ENCODE measurements at places on chromosomes 12 and 14. TPM values are rescaled to one million over a fixed set of nuclear protein-coding genes. Genes with fewer than 3 reads are reported as not detected.
A peak's percentile ranks its signal among the peaks of the same experiment; 100 is the strongest.

- no peak for DNase-seq
Observed at GRCh38 chr12:69527506-69528272, 57.5 kb downstream of the FRS2 start.

- DNase-seq, result no peak
Observed at GRCh38 chr12:45416126-45416525, 200.2 kb downstream of the ANO6 start.

DNA sequence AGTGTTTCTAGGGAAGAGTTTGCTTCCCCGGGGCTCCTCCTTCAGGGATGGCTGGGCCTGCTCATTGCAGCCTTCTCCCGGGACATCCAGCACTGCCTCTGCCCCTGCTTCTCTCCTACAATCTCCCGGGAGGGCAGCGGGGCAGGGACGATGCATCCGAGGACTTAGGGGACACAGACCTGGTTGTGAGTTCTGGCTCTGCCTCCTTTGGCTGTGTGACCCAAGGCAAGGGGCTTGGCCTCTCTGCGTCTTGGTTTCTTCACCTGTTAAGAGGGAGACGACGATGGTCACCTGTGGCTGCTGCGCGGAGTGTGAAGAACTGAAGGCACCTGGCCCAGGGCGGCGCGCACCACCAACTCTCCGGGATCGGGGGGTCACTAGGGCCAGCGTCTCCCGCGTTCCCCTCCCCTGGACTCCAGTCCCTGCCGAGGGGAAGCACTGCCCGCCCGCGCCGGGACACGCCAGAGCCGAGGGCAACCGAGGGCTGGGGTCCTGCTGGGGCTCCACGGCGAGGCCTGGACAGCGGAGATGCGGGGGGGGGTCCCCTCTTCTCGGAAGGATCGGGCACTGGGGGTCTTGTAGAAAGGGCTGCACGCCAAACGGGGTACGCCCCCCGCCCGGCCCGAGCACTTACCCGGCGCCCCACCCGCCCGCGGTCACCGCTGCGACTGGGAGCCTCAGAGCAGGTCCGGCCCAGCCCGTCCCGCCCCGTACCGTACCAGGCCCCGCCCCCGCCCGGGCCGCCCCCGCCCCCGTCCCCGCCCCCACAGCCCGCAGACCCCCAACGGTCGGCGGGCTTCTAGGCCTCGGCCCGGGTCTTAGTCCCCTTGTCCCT is at the start of gene HVCN1:
Gene HVCN1, minus strand, starts transcription at position 670 of the 835 bp plus-strand sequence. CDS start 5,870 bp downstream, outside the sequence.
- no peak for DNase-seq

DNA sequence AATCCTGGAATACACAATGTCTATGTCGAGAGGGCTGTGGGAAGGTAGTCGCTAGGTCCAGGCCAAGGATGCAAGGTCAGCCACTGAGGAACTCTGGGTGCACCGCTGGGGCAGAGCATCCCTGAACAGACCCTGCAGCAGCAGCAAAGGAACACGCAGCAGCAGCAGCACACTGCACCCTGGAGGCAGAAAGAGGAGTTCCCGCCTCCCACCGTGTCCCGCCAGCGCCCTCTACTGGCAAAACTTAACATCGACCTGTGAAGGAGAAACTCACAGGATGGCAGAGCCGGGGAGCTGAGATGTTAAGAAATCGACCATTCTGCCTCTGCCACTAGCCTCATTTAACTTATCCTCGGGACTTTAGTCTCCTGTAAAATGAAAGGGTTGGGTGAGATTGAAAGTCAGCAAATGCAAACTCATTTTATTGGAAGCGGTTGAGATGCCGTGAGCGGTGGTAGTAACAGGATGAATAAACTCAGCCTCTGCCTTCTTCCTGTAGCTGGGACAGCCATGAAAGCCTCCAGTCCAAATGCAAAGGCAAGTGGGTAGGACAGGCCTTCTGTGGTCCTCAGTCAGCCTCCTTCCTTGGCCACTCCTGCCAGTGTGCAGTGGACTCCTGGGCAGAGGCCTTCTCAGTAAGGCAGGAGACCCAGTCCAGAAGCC is 45.6 kb downstream of the STAB2 start:
- peak; percentile 80 for DNase-seq

- no peak for DNase-seq
Observed at GRCh38 chr14:33734387-33734786, 216.5 kb downstream of the EGLN3 start.

The PRB2 gene
- not detected for total RNA-seq

Data from NCI-H460 (cell line).